ENCODE measurements at places on chromosomes 13 and 19. TPM values are rescaled to one million over a fixed set of nuclear protein-coding genes. Genes with fewer than 3 reads are reported as not detected.

GRCh38 chr13:97058391-97058790 is 64.1 kb upstream of the OXGR1 start:
- H3K4me1 ChIP-seq = no peaks in the 10 kb centered on the region
- H3K36me3 ChIP-seq = no peaks in the 10 kb centered on the region
- no peak for DNase-seq
- no peak overlapping the region for H3K4me3 ChIP-seq
- no peak overlapping the region for H3K27ac ChIP-seq

DNA sequence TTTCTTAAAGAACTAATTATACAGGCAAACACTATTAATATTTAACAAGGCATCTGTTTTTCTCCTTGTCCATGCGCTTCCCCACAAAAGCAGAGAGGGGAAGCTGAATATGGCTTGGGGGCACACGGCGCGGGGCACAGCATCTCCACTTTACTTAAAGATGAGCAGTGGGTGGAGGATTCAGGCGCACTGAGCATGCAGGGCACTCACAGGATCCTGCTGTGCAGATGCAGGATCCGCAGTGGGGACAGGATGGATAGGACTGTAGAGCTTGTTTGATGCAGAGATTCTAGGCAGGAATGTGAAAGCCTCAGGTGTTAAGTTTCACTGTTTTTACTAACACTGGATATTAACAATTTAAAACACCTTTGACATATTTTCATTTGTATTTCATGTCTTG is 43.3 kb downstream of the ATP11A start:
- no peak for DNase-seq
- no peak overlapping the region for H3K27ac ChIP-seq
- H3K36me3 ChIP-seq = no peaks in the 10 kb centered on the region
- no peaks in the 10 kb centered on the region for H3K27me3 ChIP-seq
- H3K4me3 ChIP-seq = no peak overlapping the region

- no peaks in the 10 kb centered on the region for H3K27me3 ChIP-seq
- H3K27ac ChIP-seq = no peak overlapping the region
- H3K4me1 ChIP-seq = peaks cover 1% of the 10 kb centered on the region
- DNase-seq = no peak
- H3K4me3 ChIP-seq = no peak overlapping the region
These were observed 3.8 kb downstream of the SCN1B start for GRCh38 chr19:35034005-35034502.

DNA sequence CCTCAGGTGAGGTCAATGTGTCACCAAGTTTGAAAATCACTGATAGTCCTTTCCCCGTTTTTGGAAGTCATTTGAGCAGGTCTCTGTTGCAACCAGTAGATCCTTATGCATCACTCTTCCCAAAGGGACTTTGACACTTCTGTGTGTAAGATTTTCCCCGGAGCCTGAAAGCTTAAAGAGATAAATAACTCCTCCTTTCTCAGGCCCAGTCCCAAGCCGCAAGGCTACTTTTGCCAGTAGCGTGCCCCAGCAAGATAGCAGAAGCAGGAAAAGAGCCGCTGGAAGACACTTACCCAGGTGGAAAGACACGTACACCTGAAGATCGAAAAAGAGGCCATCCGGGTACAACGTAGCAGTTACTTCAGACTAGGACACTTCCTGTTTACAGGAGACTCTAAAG is 106.9 kb downstream of the CYSLTR2 start:
- DNase-seq = no peak
- H3K27ac ChIP-seq = no peak overlapping the region
- H3K4me1 ChIP-seq = no peaks in the 10 kb centered on the region
- H3K27me3 ChIP-seq = no peaks in the 10 kb centered on the region
- H3K36me3 ChIP-seq = no peaks in the 10 kb centered on the region

GRCh38 chr13:63198071-63198470 is 1782.4 kb upstream of the PCDH20 start:
- H3K27ac ChIP-seq = no peak overlapping the region
- no peaks in the 10 kb centered on the region for H3K36me3 ChIP-seq
- no peaks in the 10 kb centered on the region for H3K4me1 ChIP-seq
- no peaks in the 10 kb centered on the region for H3K27me3 ChIP-seq
- H3K4me3 ChIP-seq = no peak overlapping the region
- no peak for DNase-seq

DNA sequence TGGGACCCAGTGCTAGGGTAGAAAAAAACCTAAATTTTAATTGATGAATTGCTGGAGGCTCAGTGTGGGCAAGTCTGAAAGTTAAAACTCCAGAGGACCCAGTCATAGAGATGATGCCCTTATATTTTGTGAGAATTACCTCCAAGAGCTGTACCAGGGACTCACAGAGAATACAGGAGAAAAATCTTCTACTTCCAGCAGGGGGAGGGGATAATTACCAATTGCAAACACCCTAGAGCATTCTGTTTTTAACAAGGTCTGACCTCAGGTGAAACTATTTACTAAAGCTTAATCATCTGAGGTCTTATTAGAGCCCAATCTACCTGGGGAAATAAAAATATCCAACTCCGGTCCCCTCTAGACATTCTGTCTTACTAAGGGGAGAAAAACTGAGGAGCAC is 994.7 kb upstream of the MIR17HG start:
- no peak for DNase-seq
- no peaks in the 10 kb centered on the region for H3K27me3 ChIP-seq
- H3K36me3 ChIP-seq = no peaks in the 10 kb centered on the region
- no peak overlapping the region for H3K4me3 ChIP-seq
- no peak overlapping the region for H3K27ac ChIP-seq

DNA sequence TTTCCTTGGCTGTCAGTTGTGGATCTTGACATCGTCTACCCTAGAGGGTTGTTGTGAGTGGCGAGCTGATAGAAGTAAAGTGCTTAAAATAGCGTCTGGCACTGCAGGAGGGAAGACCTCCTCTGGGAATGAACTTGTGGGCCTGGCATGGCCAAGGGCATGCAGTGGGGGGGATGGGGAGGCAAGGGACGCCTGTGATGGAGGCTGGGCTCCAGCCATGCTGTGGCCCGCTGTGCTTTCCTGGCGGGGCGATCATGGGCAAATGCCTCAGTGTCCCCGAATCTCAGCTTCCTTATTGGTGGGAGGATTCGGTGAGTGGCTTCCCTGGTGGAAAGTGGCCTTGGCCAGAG is 10.7 kb downstream of the CARM1 start:
- no peak for DNase-seq
- H3K4me3 ChIP-seq = no peak overlapping the region
- peaks cover 13% of the 10 kb centered on the region for H3K4me1 ChIP-seq
- no peak overlapping the region for H3K27ac ChIP-seq
- no peaks in the 10 kb centered on the region for H3K27me3 ChIP-seq

DNA sequence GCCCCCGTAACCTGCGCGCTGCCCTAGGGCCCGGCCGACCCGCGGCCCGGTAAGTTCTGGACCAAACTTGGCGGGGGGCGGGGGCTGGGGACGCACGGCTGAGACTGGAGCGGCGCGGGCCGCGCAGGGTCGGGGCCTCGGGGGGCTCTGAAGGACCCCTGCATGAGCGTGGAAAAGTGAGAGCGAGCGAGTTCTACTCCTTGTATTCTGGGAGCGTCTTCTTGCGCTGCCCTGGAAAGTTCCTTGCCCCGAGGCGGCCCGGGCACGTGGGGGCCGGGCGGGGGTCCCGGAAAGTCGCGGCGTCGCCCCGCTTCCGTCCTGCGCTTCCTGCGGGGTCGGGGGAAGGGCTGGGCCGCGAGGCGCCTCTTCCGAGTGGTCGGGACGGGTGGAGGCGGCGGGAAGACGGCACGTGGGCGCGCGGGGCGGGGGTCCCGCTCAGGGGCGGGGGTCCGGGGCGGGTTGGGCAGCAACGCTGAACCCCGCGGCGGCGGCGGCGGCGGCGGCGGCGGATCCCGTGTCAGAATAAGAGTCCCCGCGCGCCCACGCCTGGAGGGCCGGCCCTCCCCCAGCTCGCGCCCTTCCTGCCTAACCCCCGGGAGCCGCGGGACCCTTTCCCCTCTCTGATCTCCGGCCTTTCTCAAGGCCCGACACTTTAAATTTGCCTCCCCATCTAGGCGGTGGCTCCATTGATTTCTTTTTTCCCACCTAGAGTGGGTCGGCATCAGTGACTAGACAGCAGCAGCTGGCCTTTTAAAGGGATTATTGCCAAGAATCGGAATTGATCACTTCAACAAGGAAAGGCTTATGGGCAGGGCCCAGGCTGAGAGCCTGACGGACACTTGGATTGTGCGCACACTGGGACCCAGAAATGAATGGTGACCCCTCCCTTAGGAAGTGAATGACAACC is 749 bp downstream of the GATAD2A start:
- DNase-seq = peak; percentile 38
- H3K36me3 ChIP-seq = no peaks in the 10 kb centered on the region
- no peaks in the 10 kb centered on the region for H3K27me3 ChIP-seq
- H3K4me3 ChIP-seq = peak overlapping the region; percentile 68
- H3K27ac ChIP-seq = peak overlapping the region; percentile 45

DNA sequence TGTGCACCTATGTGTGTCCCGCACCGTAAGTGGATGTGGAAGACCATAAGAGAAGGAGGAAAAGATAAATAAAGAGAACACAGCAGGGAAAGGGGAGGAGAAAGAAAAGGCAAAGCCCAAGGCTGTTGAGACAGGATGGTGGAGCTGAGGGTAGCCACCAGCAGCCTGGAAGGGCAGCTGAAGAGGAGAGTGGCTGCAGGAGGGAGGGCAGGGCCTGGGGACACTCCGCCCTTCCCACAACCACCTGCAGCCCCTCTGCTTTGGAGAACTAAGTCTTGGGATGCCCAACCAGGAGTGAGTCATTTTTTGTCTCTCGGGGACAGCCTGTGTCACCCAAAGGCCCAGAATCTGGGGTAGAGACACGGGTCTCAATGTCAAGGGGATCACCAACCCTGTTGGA is 26.4 kb upstream of the CCNE1 start:
- H3K4me3 ChIP-seq = no peak overlapping the region
- DNase-seq = no peak
- no peak overlapping the region for H3K27ac ChIP-seq

- H3K27me3 ChIP-seq = no peaks in the 10 kb centered on the region
- H3K27ac ChIP-seq = no peak overlapping the region
- H3K4me1 ChIP-seq = peaks cover 16% of the 10 kb centered on the region
- H3K36me3 ChIP-seq = no peaks in the 10 kb centered on the region
- DNase-seq = no peak
- no peak overlapping the region for H3K4me3 ChIP-seq
These were observed 4.2 kb downstream of the POU4F1 start for GRCh38 chr13:78598966-78599644.

- no peak overlapping the region for H3K27ac ChIP-seq
- no peak overlapping the region for H3K4me3 ChIP-seq
- H3K4me1 ChIP-seq = no peaks in the 10 kb centered on the region
- no peaks in the 10 kb centered on the region for H3K27me3 ChIP-seq
- H3K36me3 ChIP-seq = no peaks in the 10 kb centered on the region
These were observed 767.6 kb upstream of the SLITRK1 start for GRCh38 chr13:84649853-84650252.

DNA sequence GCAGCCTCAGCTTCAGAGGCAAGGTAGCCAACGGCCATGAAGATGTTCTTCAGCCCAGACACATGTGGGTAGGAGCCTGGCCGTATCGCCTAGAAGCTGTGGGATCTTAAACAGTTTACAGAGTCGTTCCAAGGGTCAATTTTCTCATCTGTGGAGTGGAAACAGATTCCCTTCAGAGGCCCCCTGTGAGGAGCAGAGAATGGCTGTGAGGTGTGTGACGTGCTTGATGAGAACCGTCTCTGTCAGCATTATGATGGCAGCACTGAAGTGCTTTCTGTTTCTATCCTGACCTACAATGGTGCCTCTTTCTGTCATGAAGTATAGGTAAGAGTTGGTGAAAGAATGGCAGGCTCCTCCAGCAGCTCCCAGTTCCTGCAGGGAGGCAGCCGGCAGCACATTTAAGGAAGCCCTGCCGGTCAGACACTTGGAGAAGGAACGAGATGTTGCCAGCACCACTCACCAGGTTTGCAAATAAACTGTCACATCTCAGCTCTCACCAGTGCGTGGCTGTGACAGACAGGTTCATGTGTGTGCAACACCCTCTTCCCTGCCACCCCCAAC is 277.3 kb downstream of the FOXO1 start:
- no peaks in the 10 kb centered on the region for H3K4me1 ChIP-seq
- no peak for DNase-seq
- no peaks in the 10 kb centered on the region for H3K27me3 ChIP-seq
- H3K36me3 ChIP-seq = no peaks in the 10 kb centered on the region
- no peak overlapping the region for H3K4me3 ChIP-seq

GRCh38 chr19:45249261-45250033 is 1.6 kb upstream of the MARK4 start:
- H3K4me3 ChIP-seq = no peak overlapping the region
- no peaks in the 10 kb centered on the region for H3K27me3 ChIP-seq
- no peak overlapping the region for H3K27ac ChIP-seq
- peaks cover 11% of the 10 kb centered on the region for H3K4me1 ChIP-seq

- H3K36me3 ChIP-seq = no peaks in the 10 kb centered on the region
- no peaks in the 10 kb centered on the region for H3K4me1 ChIP-seq
- no peak overlapping the region for H3K27ac ChIP-seq
- H3K27me3 ChIP-seq = no peaks in the 10 kb centered on the region
- no peak for DNase-seq
- H3K4me3 ChIP-seq = no peak overlapping the region
These were observed 138.9 kb downstream of the SHISA2 start for GRCh38 chr13:25912961-25913360.

DNA sequence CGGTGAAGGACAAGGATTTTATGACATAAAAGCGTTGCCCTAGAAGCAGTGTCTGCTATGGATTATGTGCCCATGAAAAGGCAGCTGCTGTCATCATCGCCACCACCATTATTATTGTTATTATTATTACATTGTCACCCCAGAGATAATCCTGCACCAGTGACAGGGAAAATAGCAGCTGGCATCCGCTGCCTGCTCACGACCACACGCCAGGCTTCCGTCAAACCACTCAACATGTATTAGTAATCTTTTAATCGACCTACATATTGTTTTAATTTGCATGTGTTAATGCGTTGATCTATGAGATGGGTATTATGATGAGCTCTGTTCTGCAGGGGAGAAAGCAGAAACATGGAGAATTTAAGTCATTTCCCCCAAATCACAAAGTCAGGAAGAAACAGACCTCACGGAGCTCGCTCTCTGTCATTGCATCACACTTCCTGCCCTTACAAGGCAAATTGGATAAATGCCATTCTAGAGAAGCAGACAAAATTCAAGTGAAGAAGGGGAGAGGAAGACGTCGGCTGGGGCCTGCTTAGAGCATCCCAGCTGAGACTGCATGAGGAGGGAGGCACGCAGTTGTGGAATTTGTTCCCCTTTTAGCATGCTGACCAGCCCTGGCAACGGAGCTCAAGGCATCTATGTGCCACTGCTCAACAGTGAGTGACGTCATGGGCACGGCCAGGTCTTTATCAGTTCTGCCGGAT is at the start of gene FFAR3:
Gene FFAR3 (plus strand): TSS at position 594 of the 707 bp plus-strand sequence. CDS start 431 bp downstream, outside the sequence.
- H3K4me1 ChIP-seq = no peaks in the 10 kb centered on the region
- no peak within 1 kb of the TSS for H3K4me3 ChIP-seq
- no peaks in the 10 kb centered on the region for H3K27me3 ChIP-seq
- no peak for DNase-seq
- no peak within 1 kb of the TSS for H3K27ac ChIP-seq

- H3K27ac ChIP-seq = no peak overlapping the region
- peaks cover 6% of the 10 kb centered on the region for H3K4me1 ChIP-seq
- no peaks in the 10 kb centered on the region for H3K27me3 ChIP-seq
- H3K4me3 ChIP-seq = peak overlapping the region; percentile 36
- no peaks in the 10 kb centered on the region for H3K36me3 ChIP-seq
These were observed 813 bp downstream of the ZNF296 start for GRCh38 chr19:45075301-45076028.

The COQ8B gene
- 46.0 TPM for total RNA-seq

The HMGB1 gene
- 240 TPM for total RNA-seq

The ZNF555 gene
- 10.1 TPM for total RNA-seq

The N4BP2L1 gene
- 34.4 TPM for total RNA-seq

The BRME1 gene
- 1.9 TPM for total RNA-seq

All from ovary (tissue), 10 donors.